ENCODE measurements at places on chromosomes 6 and 20. TPM values are rescaled to one million over a fixed set of nuclear protein-coding genes. Genes with fewer than 3 reads are reported as not detected.

- DNase-seq = no peak
- H3K27ac ChIP-seq = no peak overlapping the region
- no peaks in the 10 kb centered on the region for H3K4me1 ChIP-seq
- no peaks in the 10 kb centered on the region for H3K36me3 ChIP-seq
- H3K27me3 ChIP-seq = no peaks in the 10 kb centered on the region
These were observed 370.2 kb downstream of the KIF16B start for GRCh38 chr20:16203096-16203495.

DNA sequence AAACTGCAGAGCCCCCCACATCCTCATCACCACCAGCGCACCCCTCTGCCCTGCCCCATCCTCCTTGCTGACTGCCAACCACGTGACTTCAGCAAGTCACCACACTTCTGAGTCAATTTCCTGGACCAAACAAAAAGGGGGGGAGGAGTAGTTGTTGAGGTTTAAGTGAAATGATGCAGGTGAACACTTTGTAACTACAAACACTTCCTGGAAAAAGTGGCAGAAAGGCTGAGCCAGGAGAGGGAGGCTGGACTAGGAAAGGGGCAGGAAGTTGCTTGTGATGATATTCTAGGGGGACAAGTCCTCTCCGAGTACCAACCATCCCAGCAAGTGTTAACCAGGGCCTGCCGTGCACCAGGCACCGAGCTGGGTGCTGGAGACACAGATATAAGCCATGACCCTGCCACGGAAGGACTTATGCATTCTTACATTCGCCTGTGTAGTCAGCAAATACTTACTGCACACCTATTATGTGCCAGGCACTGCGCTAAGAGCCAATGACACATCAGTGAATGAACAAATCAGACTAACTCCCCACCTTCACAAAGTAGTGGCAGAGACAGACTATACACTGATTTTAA, 67.3 kb downstream of the PREX1 start:
- no peak overlapping the region for H3K4me3 ChIP-seq
- H3K4me1 ChIP-seq = peaks cover 24% of the 10 kb centered on the region
- no peaks in the 10 kb centered on the region for H3K36me3 ChIP-seq
- no peak for DNase-seq
- no peaks in the 10 kb centered on the region for H3K27me3 ChIP-seq

Gene SNX21
- 25.6 TPM for total RNA-seq

DNA sequence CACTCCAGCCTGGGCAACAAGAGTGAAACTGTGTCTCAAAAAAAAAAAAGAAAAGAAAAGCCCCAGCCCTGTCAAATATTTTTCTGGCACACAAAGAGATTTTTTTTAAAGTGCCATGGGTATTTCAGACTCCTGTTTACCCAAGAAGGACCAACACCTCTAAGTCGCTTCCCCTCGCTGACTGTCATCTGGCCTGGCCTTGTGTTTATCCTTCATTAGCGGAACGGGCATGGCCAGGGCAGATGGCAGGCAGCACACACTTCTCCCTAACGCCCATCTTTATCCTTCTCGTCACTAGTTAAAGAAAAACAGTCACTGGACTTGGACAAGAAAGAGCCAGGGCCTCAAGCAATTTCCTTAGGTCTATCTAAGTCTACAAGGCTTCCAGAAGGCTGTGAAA, 7.3 kb upstream of the CBFA2T2 start:
- H3K4me1 ChIP-seq = no peaks in the 10 kb centered on the region
- no peak overlapping the region for H3K4me3 ChIP-seq
- H3K27me3 ChIP-seq = no peaks in the 10 kb centered on the region
- H3K36me3 ChIP-seq = no peaks in the 10 kb centered on the region
- no peak for DNase-seq

Gene SLC35F1
- total RNA-seq = not detected

DNA sequence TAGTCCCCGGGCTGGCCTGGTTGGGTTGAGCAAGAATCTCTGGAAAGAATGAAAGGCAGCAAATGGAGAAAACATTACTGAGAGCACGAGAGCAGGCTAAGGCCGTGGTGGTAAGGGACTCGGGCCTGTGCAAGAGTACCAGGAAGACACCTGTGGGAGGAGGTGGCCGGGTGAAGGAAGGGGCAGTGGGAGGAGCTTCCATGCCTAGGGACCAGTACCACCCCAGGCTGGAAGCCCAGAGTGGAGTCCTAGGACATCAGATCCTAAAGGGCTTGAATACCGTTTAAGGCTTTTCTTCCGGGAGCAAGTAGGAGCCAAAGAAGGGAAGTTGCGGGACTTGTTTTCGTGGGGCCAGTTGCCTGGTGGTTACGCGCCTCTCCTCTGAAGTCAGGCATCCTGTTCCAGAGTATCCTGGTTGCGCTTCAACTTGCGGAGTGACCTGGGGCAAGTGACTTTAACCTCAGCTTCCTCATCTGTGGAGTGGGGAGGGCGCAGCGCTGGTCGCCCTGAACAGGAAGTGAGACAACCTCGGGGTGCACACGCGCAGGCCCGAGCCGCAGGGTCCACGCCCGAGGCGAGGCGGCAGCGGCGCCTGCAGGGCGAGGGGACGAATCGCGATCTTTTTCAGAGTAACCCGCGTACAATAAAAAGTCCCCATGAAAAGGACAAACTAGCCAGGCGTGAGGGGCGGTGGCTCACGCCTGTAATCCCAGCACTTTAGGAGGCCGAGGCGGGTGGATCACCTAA, 1.1 kb upstream of the TPD52L2 start:
- peaks cover 4% of the 10 kb centered on the region for H3K36me3 ChIP-seq
- peaks cover 33% of the 10 kb centered on the region for H3K4me1 ChIP-seq
- H3K27me3 ChIP-seq = no peaks in the 10 kb centered on the region
- no peak for DNase-seq

Gene SLC52A3
- not detected for total RNA-seq

GRCh38 chr20:22604815-22605214, 20.4 kb upstream of the FOXA2 start:
- H3K27me3 ChIP-seq = peaks cover 23% of the 10 kb centered on the region
- DNase-seq = no peak
- H3K27ac ChIP-seq = no peak overlapping the region
- no peak overlapping the region for H3K4me3 ChIP-seq
- no peaks in the 10 kb centered on the region for H3K4me1 ChIP-seq

Gene GNAS-AS1
- 1.5 TPM for total RNA-seq

- H3K27ac ChIP-seq = no peak overlapping the region
- no peak overlapping the region for H3K4me3 ChIP-seq
- H3K4me1 ChIP-seq = no peaks in the 10 kb centered on the region
- H3K36me3 ChIP-seq = no peaks in the 10 kb centered on the region
- DNase-seq = no peak
- H3K27me3 ChIP-seq = peaks cover 15% of the 10 kb centered on the region
These were observed 96.9 kb downstream of the JPH2 start for GRCh38 chr20:44089987-44090674.

DNA sequence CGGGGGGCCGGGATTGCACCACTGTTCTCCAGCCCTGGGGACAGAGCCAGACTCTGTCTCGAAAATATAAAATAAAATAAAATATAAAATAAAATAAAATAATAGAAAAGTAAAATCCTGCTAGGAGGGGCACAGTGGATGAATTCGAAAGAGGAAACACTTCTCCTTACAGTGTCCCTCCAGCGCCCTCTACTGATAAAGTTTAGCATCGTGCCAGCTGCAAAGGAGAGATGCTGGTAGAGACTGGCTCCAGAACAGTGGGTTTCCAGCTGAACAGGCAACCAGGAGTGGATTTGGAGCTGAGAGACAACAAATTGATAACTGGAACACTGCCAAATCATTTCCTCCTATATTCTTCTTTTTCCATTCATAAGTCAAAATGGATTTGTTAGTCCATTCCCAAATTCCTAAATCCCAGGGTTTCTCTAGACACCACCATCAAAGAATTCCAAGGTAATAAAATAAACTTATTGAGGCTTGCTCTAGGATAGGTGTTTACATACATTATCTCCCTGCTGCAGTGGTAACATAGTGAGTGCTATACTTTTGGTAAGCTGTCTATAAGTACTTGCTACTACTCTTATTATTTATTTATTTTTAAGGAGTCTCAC, 31.7 kb upstream of the TBPL1 start:
- H3K27me3 ChIP-seq = peaks cover 31% of the 10 kb centered on the region
- H3K4me1 ChIP-seq = peaks cover 16% of the 10 kb centered on the region
- H3K27ac ChIP-seq = no peak overlapping the region
- peak; percentile 91 for DNase-seq
- H3K36me3 ChIP-seq = no peaks in the 10 kb centered on the region
- H3K4me3 ChIP-seq = no peak overlapping the region

DNA sequence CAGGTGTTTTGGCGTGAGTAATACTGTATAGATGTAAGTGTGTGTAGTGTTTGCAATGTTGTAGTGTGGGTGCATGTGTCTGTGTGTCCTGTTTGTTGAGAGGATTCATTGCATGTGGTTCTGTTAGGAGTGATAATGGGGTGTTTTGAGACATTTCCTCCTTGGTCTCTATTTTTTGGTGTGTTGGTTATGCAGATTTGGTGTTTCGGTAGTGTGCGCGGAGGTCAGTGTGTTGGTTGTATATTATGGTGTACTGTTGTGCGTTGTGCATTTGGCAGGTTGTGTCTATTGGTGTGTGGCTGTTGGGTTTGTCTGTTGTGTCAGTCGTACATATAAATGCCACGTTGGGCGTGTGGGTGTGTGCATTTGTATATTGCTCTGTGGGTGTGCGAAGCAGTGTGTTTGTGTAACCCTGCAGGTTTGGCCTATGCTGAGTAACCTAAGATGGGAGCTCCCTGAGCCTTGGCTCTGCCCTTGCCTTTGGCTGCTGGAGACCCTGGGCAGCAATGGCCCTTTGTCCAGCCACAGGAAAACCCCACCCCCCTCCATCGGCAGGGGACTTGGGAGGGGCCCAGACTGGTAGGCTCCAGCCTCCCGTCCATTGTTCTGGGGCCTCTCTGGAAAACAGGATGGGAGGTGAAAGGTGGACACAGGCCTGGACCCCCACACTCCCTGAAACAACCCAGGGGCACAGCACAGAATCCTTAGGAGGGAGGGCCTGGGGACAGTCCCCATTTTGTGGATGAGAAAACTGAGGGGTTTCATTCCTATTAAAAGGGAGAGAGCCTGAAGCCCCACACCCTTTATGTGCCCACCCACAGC, 10.3 kb upstream of the ID1 start:
- no peaks in the 10 kb centered on the region for H3K36me3 ChIP-seq
- H3K4me1 ChIP-seq = peaks cover 39% of the 10 kb centered on the region
- no peak overlapping the region for H3K4me3 ChIP-seq
- no peak for DNase-seq
- H3K27me3 ChIP-seq = no peaks in the 10 kb centered on the region

GRCh38 chr20:31587545-31588389, 17.3 kb upstream of the ID1 start:
- H3K27me3 ChIP-seq = no peaks in the 10 kb centered on the region
- H3K36me3 ChIP-seq = no peaks in the 10 kb centered on the region
- peaks cover 12% of the 10 kb centered on the region for H3K4me1 ChIP-seq
- H3K27ac ChIP-seq = no peak overlapping the region
- no peak for DNase-seq
- peak overlapping the region; percentile 63 for H3K4me3 ChIP-seq

DNA sequence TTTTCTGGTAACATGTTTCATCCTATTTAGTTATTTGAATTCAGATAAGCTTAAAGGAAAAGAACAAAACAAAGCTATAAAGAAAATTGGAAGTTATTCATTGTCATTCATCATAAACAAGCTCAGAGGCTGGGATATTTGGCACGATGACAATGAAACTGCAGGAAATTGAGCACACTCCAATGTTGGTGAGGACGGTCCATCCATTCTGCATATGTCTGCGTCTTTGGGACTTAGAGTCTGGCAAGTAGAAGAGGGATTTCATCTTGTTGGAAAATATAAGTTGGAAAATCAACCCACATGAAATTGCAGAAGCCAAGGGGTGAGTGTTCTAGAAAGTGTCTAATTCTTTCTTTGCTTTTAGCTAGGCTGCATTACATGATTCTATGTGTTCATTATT, 78.4 kb downstream of the HDGFL1 start:
- DNase-seq = no peak
- no peak overlapping the region for H3K4me3 ChIP-seq
- no peak overlapping the region for H3K27ac ChIP-seq
- H3K4me1 ChIP-seq = peaks cover 3% of the 10 kb centered on the region

DNA sequence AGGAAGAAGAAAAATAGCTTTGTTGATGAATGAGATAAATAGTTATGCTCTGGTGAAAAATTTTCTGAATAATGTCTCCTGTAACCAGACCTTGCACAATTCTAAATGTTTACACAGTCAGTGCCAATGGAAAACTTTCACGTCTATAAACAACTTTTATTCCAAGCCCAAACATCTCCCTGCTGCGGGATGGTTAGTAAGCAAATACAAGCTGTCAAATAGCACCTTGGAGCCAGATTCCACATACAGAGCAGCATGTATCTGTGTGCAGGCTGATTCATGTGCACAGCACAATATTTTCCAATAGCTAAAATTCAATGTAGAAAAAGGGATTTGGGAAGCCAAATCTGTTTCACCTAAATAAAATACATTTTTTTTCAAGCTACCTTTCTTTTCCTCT, 813.3 kb downstream of the HACE1 start:
- no peak for DNase-seq
- H3K27ac ChIP-seq = no peak overlapping the region
- peaks cover 10% of the 10 kb centered on the region for H3K27me3 ChIP-seq
- H3K36me3 ChIP-seq = no peaks in the 10 kb centered on the region

DNA sequence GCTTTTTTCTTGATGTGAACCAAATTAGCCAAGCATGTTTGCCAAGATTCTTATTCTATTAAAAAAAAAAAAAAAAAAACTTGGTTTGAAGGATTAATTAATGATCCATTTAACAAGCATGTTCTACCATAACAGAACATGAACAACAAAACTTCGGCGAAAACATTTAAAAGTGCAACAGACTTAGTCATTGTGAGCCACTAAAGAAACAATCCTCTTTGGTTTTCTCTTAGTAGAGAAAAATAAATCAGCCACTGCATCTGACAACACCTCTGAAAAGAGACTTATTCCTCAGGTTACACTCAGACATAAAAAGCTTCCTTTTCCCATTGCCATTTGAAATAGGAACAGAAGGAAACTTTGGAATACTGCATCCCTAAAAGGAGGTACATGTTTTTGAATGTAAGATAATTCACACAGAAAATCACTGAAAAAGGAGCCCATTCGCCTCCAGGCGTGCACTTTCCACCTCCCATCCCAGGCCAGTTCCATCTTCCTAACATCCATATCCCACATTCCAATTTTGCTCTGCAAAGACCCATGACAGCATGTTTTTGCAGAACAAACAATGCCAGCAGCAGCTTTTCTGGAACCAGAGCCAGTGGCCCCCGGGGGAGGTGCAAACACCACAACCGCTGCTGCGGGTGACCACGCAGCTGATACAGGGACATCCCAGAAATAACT, 79.5 kb downstream of the ZMYND8 start:
- peak; percentile 86 for DNase-seq
- no peaks in the 10 kb centered on the region for H3K27me3 ChIP-seq
- peaks cover 50% of the 10 kb centered on the region for H3K36me3 ChIP-seq
- peaks cover 93% of the 10 kb centered on the region for H3K4me1 ChIP-seq
- peak overlapping the region; percentile 98 for H3K27ac ChIP-seq
- peak overlapping the region; percentile 38 for H3K4me3 ChIP-seq

All from osteocyte (in vitro differentiated cells).